ENCODE measurements at places on chromosomes 4 and X. TPM values are rescaled to one million over a fixed set of nuclear protein-coding genes. Genes with fewer than 3 reads are reported as not detected.
A peak's percentile ranks its signal among the peaks of the same experiment; 100 is the strongest.

DNA sequence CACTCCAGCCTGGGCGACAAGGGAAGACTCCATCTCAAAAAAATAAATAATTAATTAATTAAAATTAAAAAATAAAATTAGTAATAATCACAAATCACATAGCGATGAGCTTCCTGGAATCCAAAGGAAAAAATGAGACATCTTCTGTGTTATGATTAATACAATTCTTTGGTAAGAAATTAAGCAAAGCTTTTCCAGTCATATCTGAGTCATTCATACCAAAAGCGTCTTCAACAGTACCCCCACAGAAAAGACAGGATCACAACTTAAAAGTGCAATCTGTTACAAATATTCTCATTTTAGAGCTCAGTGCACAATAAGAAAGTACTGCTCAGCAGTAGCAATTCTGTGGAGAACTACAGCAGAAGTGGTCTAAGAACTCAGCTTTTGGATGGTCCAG lies 168.5 kb upstream of the MXRA5 start:
- DNase-seq: no peak
- H3K27ac ChIP-seq: no peak overlapping the region
- H3K36me3 ChIP-seq: no peaks in the 10 kb centered on the region
- no peak overlapping the region for H3K4me3 ChIP-seq

HERC5 gene
- 13.8 TPM for total RNA-seq

ATOH1 gene
- not detected for total RNA-seq

DNA sequence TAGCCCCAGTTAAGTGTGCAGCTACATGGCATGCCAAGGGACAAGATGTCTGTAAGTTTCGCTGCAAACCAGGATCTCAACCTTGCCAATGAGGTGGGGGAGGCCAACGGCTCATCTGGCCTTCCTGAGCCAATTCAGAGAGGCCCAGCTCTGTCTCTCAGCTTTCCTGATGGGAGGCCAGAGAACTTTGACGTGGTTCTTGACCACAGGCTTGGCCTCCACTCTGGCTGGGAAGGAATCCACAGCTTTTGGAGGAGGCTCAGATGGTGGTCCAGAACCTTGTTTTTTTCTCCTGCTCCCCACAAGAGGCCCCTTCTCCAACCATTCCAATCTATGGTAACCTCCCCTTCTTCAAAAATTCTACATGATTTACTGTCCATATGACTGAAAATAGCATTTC lies 9.8 kb downstream of the CAPN6 start:
- H3K27me3 ChIP-seq: no peaks in the 10 kb centered on the region
- no peak for DNase-seq
- no peak overlapping the region for H3K27ac ChIP-seq

DNA sequence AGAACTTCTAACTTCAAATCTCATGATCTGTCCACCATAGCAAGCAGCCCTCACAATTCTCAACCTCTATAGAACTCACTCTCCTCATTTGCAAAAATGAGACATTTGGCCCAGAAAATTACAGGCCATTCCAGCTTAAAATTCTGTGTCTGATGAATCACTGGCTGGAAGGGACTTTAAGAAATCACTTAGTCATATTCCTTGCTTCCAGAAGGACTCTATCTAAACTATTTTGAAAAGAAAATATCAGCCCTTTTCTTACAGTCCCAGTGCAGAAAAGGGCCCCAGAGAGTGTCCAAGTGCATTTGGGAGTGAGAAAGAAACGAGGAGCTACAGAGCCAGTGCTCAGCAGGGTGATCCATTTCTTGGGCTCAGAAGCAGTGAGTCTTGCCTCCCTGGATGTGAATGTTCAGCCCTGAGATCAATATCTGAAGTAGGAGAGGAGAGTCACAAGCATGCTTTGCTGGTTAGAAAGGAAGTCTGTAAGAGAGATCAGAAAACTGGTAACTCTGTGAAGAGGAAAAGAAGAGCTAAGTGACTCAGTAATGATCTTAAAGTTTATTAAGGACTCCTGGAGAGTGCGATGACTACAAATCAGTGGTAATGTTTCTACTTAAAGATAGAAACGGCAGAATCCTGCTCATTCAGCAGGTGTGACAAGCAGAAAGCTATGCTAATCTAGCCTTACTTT lies 139.8 kb downstream of the PALLD start:
- DNase-seq: no peak
- no peaks in the 10 kb centered on the region for H3K36me3 ChIP-seq
- no peaks in the 10 kb centered on the region for H3K27me3 ChIP-seq

LRIT3 gene
- total RNA-seq: not detected

DCAF12L2 gene
- 2.0 TPM for total RNA-seq

DNA sequence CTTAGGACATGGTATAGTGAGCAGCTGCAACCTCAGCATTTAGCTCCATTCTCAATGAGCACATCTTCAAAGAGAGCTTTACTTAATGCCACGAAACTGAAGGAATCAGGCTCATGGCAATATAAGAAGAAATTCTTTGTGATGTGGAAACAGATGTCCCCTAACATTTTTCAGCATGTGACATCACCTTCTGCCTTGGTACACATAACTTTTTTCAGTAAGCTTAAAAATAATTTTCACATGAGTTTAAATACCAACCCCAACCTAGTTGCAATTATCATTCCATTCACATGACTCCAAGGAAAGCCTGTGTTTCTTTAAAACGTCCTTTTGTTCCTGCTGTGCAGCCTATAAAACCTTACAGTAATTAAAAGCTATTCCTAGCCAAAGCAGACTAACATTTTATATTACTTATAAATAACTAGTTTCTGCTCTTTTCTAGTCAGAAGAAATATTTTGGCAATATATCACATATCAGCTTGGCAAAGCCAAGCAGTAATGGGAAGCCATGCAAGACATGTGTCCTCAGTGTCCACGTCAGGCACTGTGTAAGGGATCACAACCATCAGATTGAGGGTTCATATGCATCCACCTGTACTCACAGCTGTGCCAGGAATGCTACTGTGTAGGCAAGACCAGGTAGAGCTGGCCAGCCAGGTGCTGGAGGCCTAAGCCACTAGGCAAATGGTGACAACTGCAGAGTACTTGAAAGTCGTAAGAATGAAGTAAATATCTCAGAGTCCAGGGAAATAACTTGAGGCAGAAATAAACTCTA lies 466.6 kb downstream of the INPP4B start:
- DNase-seq: no peak
- no peaks in the 10 kb centered on the region for H3K4me1 ChIP-seq
- H3K27ac ChIP-seq: peak overlapping the region; percentile 30
- H3K4me3 ChIP-seq: no peak overlapping the region

Data from uterus (tissue), 4 donors.